Stimulated activated CD8-positive, alpha-beta memory T cell treated with anti-CD3 and anti-CD28 coated beads, Interleukin-7, amount 100 ng/mL, for 1 hour (primary cell): ENCODE measurements at places on chromosomes 5 and 9.

DNA sequence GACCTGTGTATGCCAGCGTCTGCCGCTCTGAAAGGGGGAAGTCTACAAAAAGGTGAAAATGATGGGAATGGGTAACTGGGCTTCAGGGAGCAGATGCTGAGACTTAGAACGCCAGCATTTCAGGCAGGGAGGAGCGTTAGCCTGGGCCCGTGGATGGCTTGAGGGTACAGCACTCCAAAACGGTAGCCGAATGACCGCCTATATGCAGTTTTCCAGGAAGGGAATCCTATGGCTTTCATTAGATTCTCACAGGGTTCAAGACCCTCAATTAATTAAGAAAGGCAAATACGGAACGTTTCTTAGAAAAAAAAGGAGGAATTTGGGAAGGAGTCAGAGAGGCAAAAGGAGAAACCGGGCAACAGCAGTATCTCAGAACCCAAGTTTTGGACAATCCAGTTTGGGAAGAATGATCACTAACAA, 639 bp downstream of the AMACR start:
- DNase-seq: no peak

GRCh38 chr5:67528953-67529352, 332.4 kb upstream of the CD180 start:
- DNase-seq: no peak

DNA sequence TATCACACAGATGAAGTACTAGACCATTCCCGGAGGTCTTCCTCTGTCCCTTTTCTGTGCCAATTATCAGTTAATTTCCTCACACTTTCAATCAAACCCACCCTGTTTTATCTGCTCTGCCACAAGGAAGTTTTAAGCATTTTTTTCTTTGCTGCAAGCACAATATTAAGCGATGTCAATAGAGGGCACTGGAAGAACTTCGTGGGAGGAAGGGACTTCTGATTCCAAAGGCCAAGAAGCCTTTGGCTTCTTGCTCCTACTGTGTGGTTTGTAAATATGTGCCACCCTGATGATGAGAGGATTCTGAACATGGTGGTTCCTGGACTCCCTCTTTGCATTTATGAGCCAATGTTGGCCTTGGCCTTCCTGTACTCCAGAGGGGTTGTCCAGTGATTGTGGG, 1712.5 kb upstream of the C9orf72 start:
- DNase-seq: no peak

DNA sequence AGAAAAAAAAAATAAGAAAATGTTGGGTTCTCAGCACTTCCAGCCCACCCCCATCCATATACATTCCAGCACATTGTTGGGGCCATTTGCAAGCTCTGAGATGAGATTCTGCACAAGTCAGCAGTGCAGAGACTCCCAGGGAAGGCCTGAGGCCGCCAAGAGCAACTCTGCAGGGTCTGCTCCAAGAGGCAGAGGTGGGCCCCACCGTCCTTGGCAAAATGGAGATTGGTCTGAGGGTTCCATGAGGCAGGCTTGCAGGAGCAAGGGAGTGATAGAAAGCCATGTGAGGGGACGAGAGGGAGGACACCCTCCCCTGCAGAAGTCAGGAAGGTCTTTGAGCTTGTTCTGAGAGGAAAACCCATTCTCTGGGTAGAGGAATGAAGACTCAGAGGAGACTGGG, 51.9 kb upstream of the SAP30L start:
- no peak for DNase-seq

- DNase-seq: no peak
Observed at GRCh38 chr5:145687943-145688342, 147.2 kb downstream of the PRELID2 start.

DNA sequence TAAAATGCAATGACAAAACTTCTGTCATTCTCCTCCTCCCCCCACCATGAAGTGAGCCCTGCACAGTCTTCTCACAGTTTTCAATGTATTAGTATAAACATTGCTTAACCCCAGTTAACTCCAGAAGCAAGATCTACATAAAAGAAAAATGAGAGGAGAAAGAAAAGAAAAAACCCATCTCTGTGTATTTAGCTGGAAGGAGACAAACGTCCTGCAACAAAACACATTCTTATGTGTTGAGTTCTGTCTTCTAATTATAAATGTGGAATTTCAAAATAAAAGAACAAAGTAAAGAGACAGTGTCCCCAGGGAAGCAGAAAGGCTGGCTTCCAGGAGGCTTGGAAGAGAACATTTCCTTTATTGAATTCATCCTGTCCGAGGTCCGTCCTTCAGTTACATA, 491.9 kb upstream of the TUSC1 start:
- no peak for DNase-seq

- DNase-seq: no peak
Observed at GRCh38 chr5:135253601-135254178, 145.3 kb downstream of the MACROH2A1 start.

GRCh38 chr5:142601432-142601831, 84.5 kb downstream of the FGF1 start:
- DNase-seq: no peak

DNA sequence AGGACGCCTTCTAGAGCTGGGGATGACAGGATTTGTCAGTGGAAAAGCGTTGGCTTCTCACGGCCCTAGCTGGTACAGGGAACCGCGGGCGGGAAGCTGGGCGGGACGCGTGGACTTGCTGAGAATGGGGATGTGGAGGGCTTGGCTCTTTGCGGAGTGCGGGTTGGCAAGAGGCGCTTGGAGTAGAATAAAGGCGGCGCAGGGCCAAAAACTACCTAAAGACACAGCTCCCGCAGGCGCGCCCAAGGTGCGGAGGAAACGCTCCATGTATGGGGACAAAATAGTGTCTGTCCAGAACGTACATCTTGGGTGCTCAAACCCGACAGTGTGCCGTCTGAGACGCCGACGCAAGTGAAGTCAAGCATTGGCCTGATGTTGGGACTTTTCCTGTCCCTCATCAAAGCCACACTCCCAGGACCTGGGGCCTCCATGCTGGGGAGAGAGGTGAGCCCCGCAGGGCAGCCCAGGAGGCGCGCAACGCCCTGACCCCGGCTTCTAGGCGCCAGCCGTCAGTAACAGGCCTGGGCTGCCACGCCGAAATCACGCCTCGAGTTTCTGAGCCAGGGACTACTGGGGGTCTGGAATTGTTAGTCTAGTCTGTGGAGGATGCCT, 1.6 kb upstream of the NKX2-5 start:
- no peak for DNase-seq
